ENCODE measurements at places on chromosomes 3 and 15. TPM values are rescaled to one million over a fixed set of nuclear protein-coding genes. Genes with fewer than 3 reads are reported as not detected.
A peak's percentile ranks its signal among the peaks of the same experiment; 100 is the strongest.

Gene TMEM212
- not detected for total RNA-seq

DNA sequence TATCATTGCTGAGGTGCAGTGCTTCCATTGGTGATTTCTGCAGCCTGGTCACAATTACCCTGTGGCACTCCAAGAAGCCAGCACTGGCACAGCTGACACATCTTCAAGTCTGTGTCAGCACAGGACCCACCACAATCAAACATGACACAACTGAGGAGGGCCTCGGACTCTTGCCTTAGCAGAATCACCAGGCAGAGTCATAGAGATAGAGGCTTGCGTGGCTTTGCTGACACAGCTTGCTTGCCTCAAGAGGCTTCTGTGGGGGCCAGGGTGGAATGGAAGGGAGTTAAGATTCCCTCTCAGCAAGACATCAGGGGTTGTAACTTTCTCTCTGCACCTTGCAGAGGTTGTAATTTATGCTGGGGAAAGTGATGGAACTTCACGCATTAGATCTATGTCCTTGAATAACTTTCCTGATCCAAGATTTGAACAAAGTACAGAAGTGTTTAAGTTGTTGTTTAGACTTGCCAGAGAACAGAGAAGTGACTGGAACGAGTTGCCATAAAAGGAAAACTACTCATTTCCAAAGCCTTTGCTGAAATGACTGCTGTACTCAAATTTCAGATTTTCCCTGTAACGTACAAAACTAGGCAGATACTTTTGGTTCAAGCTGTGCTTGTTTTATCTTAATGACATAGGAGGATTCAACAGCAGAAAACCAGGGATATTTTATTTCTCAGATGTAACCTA is 170.7 kb downstream of the DIPK2A start:
- peak overlapping the region; percentile 52 for H3K4me3 ChIP-seq
- peak; percentile 88 for DNase-seq
- H3K27ac ChIP-seq: peak overlapping the region; percentile 57
- peaks cover 6% of the 10 kb centered on the region for H3K4me1 ChIP-seq

Gene UBA3
- 77.1 TPM for total RNA-seq

DNA sequence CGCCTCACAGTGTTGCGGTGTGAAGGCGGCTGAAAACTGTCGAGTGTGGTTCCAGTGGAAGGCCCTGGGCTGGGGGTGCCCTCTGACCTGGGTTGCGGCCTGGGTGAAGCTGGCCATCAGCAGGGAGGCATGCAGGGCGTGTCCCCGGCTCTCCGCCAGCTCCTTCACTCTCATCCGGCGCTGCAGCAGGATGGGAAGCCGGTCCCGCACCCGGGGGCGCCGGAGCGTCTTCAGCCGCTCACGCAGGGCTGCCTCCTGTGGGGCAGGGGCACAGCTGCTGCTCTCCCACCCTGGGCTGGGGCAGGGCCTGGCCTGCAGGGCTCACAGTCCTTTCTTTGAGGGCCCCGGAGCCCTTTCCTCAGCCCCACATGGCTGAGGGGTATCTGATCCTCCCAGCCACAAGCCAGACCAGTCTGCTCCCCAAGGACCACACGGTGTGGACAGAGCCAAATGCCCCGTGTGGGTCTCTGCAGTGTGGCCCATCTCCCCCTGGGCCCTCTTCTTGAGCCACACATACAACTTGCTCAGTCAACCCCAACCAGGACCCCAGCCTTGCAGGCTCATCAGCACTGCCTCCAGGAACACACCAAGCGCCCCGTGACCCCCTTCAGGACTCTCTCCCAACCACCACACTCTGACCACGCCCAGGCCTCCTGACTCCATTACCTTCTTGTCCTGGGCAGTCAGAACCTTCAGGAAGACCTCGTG is 26.8 kb downstream of the SPTBN5 start:
- no peaks in the 10 kb centered on the region for H3K36me3 ChIP-seq
- no peak overlapping the region for H3K4me3 ChIP-seq
- H3K27me3 ChIP-seq: no peaks in the 10 kb centered on the region
- no peak for DNase-seq
- peaks cover 7% of the 10 kb centered on the region for H3K4me1 ChIP-seq

DNA sequence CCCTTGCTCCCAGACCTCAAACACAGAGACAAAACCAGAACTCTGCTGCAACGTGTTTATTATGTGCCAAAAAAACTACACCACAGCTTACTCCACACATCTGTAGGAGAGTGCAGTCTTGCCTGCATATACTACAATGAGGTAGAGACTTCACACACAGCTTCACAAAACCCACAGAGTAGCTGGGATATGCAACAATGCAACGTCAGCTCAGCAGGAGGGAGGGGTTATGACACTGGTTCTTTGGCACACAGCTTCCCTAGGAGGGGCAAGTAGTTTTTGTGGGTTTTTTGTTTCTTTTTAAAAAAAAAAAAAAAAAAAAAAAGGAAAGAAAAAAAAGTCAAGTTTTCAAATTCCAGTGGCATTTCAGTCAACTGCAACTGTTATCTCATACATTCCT is 2.9 kb upstream of the RPS17 start:
- H3K27ac ChIP-seq: peak overlapping the region; percentile 80
- H3K27me3 ChIP-seq: no peaks in the 10 kb centered on the region
- peaks cover 7% of the 10 kb centered on the region for H3K36me3 ChIP-seq
- peak; percentile 93 for DNase-seq

- no peak overlapping the region for H3K27ac ChIP-seq
- no peaks in the 10 kb centered on the region for H3K4me1 ChIP-seq
- no peaks in the 10 kb centered on the region for H3K36me3 ChIP-seq
- no peak overlapping the region for H3K4me3 ChIP-seq
Observed at GRCh38 chr15:29571792-29572431, 250.4 kb downstream of the TJP1 start.
